ENCODE measurements at places on chromosomes 5 and 9. TPM values are rescaled to one million over a fixed set of nuclear protein-coding genes. Genes with fewer than 3 reads are reported as not detected.

- DNase-seq, result no peak
These were observed 280.1 kb upstream of the PUM3 start for GRCh38 chr9:3124001-3124400.

DNA sequence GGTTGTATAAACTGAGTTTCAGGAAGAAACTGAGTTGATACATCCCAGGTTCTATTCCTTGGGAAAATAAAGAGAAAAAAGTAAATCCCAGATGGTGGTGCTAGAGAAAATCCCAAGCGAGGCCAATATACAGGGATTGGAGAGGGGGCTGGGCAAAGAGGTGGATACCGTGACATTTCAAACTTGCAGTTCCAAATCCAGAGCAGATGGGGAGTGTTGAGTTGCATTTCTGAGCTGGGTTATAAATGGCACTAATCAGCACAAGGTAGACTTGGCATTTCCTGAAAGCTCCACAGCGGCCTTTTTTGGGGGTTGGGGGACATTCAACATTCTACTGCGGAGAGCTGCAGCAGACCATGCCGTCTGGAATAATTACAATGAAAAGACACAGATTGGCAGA, 224.4 kb downstream of the NXNL2 start:
- DNase-seq, result no peak

DNA sequence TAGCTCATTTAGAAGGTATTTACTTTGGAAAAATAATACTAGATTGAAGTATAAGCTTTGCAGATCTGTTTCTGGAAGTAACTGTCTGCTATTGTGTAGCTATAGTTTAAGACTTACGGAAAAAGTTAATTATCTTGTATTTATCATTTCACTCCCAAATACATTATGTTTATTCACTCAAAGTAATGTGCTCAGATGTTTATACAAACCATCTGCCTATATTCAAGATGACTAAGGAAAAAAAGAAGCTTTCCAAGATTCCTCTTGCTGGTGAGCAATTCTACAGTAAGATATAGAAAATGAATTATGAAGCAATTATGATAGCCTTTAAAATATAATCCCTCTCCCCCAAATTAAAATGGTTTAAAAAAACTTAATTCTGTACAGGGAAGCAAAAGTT, 137.9 kb downstream of the KIAA0825 start:
- DNase-seq, result no peak

DNA sequence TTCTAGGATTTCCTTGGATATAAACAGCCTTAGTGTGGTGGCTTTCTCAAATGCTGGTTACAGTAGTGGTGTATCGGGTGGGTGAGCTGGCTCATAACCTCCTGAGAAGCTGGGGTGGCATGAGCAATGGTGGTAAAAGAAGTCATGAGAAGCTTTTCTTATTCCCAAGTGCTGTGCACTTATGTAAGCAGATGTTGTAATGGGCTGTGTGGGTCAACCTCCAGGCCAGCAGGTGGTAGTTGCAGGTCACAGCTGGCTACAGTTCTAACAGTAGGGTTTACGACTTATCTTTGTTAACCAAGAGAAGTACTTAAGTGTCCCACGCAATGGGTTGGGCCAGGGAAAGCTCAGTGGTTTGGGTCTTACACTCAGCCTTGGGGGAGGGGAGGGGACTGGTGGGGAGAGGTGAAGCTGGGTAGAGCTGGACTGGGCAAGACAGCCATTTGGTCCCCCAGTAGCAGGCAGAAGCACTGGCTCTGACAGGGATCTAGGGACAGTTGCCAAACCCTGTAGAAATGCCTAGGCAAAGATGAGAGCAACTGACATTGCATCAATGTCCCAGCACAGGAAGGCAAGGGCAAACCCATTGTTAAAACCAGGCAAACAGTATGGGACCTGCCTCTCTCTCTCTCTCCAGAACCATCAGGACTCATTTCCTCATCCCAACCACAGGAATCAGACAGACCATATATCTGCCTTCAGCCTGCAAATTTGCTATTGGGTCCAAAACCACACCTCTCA, 76.8 kb downstream of the RNF130 start:
- no peak for DNase-seq

GRCh38 chr9:81787747-81788632, 98.6 kb upstream of the TLE1 start:
- peak; percentile 26 for DNase-seq

GRCh38 chr5:180541710-180542109, 47.5 kb downstream of the CNOT6 start:
- DNase-seq, result no peak

DNA sequence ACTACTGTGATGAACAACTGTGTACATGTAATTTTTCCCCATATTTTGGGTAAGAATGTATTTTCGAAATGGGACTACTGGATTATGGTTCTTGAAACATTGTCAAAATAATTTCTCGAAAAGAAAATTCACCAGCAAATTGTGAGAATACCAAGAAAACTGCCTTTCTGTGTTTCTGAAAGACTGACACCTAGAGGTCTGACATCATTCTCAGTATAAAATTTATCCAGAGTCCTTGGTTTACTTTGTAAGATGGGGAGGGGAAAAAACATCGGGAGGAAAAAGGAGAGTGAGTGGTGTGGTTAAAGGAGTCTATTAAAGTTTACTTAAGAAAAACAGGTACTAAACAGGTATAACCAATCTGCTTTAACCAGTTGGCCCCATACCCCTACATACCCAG, 149.2 kb downstream of the CEP120 start:
- DNase-seq, result no peak

- DNase-seq, result no peak
These were observed 158.8 kb downstream of the GAS1 start for GRCh38 chr9:86788456-86788855.

DNA sequence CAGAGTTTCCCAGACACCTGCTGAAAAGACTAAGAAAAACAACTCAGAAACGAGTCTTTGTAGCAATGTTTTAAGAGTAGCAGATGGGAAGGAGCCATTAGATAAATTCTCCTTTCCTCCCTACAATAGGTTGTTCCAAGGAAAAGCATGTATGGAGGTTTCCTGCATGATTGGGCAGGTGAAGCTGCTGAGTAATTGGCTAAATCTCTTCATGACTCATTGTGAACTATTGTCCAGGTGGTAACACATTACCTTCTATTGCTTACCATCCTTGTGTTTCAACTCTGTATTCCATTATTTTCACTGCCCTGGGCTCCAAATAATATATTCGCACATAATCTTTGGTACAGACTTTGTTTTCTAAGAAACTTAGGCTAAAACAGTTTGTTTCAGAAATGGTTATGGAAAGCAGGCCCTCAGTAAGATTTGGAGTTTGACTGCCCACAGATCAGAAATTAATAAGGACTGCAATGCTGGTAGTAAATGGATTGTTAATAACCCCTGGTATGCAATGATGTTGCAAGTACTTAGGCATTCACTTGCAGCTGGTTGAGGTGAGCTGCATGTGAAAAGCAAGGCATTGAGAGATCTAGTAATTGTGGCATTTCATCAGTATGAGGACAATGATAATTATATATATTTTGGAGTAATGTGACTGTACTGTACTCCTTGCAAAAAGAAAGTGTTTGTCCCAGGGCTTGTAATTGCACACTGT, 281.4 kb upstream of the VLDLR start:
- DNase-seq, result no peak

- DNase-seq, result no peak
These were observed 9.8 kb upstream of the CPLX2 start for GRCh38 chr5:175861337-175862130.

- no peak for DNase-seq
These were observed 44.7 kb upstream of the PHYKPL start for GRCh38 chr5:178277346-178277745.

GRCh38 chr5:66498791-66499207, 97.4 kb upstream of the MAST4 start:
- DNase-seq, result no peak

GRCh38 chr5:125293223-125293622, 546.8 kb upstream of the ZNF608 start:
- no peak for DNase-seq

GRCh38 chr9:111195766-111196165, 134.3 kb downstream of the OR2K2 start:
- DNase-seq, result peak; percentile 90

GRCh38 chr5:175096469-175097165, 347.4 kb downstream of the DRD1 start:
- no peak for DNase-seq

DNA sequence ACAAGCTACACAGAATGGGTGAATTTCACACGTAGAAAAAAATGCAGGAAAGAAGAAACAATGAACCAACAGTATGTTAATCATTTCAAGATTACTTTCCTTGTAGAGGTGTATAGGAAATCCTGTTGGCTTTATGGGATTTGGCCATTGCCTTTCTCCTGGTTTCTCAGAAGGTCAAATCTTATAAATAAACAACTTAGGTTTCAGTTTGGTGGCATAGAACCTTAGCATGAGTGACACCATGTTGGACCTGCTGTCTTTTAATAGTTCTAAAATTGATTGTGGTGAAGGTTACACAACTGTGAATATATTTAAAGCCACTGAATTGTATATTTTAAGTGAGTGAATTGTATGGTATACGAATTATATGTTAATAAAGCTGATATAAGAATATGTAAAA, 16.7 kb upstream of the NDFIP1 start:
- DNase-seq, result no peak

DNA sequence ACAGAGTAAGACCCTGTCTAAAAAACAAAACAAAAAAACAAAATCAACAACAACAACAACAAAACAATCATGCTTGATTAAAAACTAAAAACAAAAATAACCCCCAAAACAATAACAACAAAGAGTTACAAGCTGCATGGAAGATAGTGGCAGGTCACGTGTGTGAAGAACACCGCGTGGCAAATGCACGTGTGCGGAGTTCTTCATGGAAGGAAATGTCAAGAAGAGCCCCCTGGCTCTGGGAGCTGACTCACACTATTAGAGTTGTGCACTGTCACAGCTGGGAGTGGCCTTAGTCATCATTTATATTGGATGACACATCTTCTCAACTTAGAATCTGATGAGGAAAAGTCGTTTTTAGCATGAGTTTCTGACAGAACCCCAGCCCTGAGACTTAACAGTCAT, 110.5 kb downstream of the JMY start:
- DNase-seq, result no peak

DNA sequence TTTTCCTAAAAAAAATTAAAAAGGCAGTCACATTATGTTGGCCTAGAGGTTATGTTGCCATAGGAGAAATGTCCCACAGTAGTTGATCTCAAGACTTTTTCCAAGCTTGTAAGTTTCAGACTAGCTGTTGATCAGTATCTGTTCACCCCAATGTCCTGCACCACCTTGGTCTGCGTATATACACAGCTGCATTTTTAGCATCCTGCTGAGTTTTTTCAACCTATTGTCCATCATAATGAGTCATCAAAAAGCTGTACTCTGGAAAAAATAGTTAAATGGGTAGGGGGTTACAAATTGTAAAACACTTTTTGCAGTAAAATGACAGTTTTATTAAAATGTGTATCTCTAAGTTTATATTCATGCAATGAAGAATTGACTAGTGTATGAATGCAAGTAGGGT, 53.2 kb upstream of the TMEM171 start:
- no peak for DNase-seq

GRCh38 chr9:134357631-134358025, 31.4 kb downstream of the RXRA start:
- DNase-seq, result no peak

DNA sequence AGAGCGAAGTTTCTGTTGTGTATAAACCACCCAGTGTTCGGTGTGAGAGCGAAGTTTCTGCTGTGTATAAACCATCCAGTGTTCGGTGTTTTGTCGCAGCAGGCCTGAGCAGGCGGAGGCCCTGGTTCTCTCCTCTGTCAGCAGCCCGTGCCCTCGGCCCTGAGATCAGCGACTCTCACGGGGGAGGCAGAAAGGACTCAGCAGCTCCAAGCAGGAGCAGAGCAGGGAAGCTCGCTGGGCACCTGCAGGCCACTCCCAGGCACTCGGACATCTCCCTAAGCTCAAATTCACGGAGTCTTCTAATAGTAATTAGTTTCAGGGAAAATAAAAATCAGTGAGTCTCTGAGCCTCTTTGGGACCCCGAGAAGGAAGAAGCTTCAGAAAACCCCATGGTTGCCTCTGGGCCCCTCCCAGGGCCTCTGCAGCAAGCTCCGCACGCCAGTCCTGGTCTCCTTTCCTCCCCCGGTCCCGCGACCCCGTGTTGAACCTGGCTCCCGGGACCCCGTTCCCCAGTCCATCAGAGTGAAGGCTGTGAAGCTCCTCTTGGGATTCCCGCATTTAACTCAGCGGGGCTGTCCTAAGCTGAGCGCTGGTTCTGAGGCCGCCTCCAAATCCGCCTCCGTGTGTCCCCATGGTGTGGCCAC, 81.9 kb upstream of the ADAMTS2 start:
- DNase-seq, result no peak

DNA sequence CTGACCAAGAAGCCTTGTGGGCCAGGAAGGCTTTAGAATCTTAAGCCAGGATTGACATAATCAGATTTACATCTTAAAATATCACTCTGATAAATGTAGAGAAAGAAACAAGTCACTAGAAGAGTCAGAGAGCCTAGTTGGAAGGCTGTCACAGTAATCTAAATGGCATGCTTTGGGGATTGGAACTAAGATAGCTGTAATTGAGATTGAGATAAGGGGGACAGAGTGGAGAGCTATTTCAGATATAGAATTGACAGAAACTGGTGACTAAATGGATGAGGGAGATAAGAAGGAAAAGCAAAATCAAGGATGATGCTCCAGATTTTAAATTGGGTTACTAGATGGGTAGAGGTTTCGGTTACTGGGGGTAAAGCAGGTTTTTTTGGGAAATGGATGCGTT, 100.5 kb downstream of the XRCC4 start:
- no peak for DNase-seq

- DNase-seq, result no peak
These were observed 66.7 kb downstream of the ADAMTS2 start for GRCh38 chr5:179278546-179278945.

The ADAMTS13 gene
- polyA plus RNA-seq, result 5.2 TPM

The ALDH1A1 gene
- 10.4 TPM for polyA plus RNA-seq

The SHISAL2B gene
- polyA plus RNA-seq, result 0.41 TPM

The TEX48 gene
- not detected for polyA plus RNA-seq

The DBN1 gene
- polyA plus RNA-seq, result 210 TPM

The GGTA1 gene
- polyA plus RNA-seq, result 12.6 TPM

The FAM163B gene
- not detected for polyA plus RNA-seq

The AK8 gene
- polyA plus RNA-seq, result 0.31 TPM
